ENCODE measurements at places on chromosomes 2 and 18. TPM values are rescaled to one million over a fixed set of nuclear protein-coding genes. Genes with fewer than 3 reads are reported as not detected.

The UGT1A8 gene
- not detected for total RNA-seq

The TYMS gene
- 1.1 TPM for total RNA-seq

The CFAP65 gene
- total RNA-seq, result not detected

The ADI1 gene
- total RNA-seq, result 74.7 TPM

The RBM43 gene
- total RNA-seq, result 5.1 TPM

The TMEM200C gene
- total RNA-seq, result 0.12 TPM

The DLGAP1 gene
- 0.22 TPM for total RNA-seq

The KANSL1L gene
- 42.4 TPM for total RNA-seq

The OBSL1 gene
- 73.2 TPM for total RNA-seq

The B4GALT6 gene
- total RNA-seq, result 8.5 TPM

The SCN3A gene
- total RNA-seq, result 1.1 TPM

The BOD1L2 gene
- total RNA-seq, result not detected

The KRTCAP3 gene
- not detected for total RNA-seq

The FAM110C gene
- total RNA-seq, result 2.8 TPM

The PGAP1 gene
- 10.2 TPM for total RNA-seq

The CRYGC gene
- total RNA-seq, result not detected

The OSBPL6 gene
- 3.4 TPM for total RNA-seq

The GALM gene
- total RNA-seq, result 9.2 TPM

The SERPINB11 gene
- total RNA-seq, result not detected

The SLC14A1 gene
- 6.6 TPM for total RNA-seq

The DCDC2C gene
- 0.19 TPM for total RNA-seq

The GALR1 gene
- 0.35 TPM for total RNA-seq

The SNORC gene
- total RNA-seq, result 2.2 TPM

The GNLY gene
- total RNA-seq, result not detected

The IMPACT gene
- total RNA-seq, result 19.1 TPM

The MAPK4 gene
- 9.3 TPM for total RNA-seq

The GBX2 gene
- total RNA-seq, result not detected

The CD28 gene
- 0.78 TPM for total RNA-seq

The C2orf81 gene
- total RNA-seq, result 1.4 TPM

The SIX2 gene
- 1.2 TPM for total RNA-seq

The KIAA2012 gene
- total RNA-seq, result not detected

The HOXD9 gene
- 2.9 TPM for total RNA-seq

The RESP18 gene
- not detected for total RNA-seq

The NEB gene
- 0.47 TPM for total RNA-seq

The ERFE gene
- total RNA-seq, result 0.74 TPM

The C2orf66 gene
- not detected for total RNA-seq

The MAB21L4 gene
- total RNA-seq, result not detected

The ARHGEF4 gene
- total RNA-seq, result 22.5 TPM

The SATB2 gene
- total RNA-seq, result 6.7 TPM

The LINC00305 gene
- total RNA-seq, result not detected

The EGR4 gene
- not detected for total RNA-seq

All from gastroesophageal sphincter (tissue), 4 donors.